Fibroblast of lung (primary cell): ENCODE measurements at places on chromosomes 1 and 21. TPM values are rescaled to one million over a fixed set of nuclear protein-coding genes. Genes with fewer than 3 reads are reported as not detected.

DNA sequence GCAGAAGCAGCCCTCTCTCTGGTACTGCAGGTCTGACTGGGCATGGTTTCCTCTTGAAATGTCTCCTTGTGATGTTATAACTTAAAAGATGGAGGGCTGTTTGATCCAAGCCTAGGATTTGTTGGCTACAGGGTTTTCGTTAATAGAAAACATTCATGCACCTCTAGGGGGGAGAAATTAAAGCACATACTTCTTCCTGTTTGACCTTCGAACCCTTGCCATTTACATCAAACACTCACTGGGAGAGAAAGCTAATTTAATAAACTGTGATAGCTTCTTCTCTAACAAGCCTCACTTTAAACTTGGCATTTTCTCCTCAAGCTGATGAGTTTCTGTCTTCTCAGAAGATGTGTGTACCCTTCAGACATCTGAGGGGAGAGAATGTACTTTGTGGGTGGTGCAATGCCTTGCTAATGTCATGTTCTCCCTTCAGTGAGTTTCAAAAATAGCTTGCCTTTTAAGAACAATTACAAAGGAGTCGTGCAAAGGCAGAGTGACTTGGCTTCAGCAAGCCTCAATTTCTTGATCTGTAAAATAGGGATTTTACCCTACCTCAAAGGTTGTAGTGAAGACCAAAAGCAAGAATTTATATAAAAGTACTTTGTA lies 20.4 kb downstream of the CACHD1 start:
- H3K27me3 ChIP-seq = no peaks in the 10 kb centered on the region
- no peak overlapping the region for H3K4me3 ChIP-seq
- no peak overlapping the region for H3K27ac ChIP-seq
- no peak for DNase-seq
- no peaks in the 10 kb centered on the region for H3K4me1 ChIP-seq
- H3K36me3 ChIP-seq = no peaks in the 10 kb centered on the region

DNA sequence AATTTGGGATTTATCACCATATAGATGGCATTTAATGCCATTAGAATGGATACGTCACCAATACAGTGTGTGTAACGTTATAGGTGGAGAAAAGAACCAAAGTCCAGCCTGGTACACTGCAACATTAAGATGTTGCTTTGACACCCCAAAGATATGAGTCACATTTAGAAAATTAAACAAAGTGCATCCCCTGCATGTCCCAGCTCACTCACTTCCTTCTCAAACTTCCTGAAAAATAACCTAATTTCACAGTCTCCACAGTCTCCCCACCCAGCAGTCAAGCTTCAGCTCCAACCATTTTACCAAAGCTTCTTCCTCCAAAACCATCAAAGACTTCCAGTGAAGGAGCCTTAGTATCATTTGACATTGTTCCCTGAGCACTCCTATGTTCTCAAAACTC lies 111.9 kb downstream of the OMA1 start:
- peaks cover 3% of the 10 kb centered on the region for H3K4me1 ChIP-seq
- no peaks in the 10 kb centered on the region for H3K36me3 ChIP-seq
- no peaks in the 10 kb centered on the region for H3K27me3 ChIP-seq
- no peak overlapping the region for H3K4me3 ChIP-seq

DNA sequence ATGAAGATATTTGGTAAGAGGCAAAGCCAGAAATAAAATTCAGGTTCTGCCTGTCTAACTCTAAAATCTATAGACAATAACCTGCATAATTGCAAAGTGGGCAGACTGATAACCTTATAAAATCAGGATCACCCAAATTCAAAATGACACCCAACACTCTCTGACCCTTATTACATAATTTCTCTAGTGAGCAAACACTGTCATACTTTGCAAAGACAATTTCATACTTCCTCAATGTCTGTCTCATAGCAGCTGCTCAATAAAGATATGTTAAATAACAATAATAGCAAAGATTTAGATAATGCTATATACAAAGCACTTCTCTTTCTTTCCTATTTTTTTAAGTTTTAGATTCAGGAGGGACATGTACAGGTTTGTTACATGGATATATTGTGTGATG lies 118.5 kb downstream of the UCHL5 start:
- no peaks in the 10 kb centered on the region for H3K27me3 ChIP-seq
- no peak overlapping the region for H3K4me3 ChIP-seq
- no peaks in the 10 kb centered on the region for H3K4me1 ChIP-seq
- no peaks in the 10 kb centered on the region for H3K36me3 ChIP-seq
- DNase-seq = no peak

- DNase-seq = no peak
- H3K4me3 ChIP-seq = no peak overlapping the region
- peaks cover 41% of the 10 kb centered on the region for H3K27me3 ChIP-seq
- no peaks in the 10 kb centered on the region for H3K36me3 ChIP-seq
- peaks cover 2% of the 10 kb centered on the region for H3K4me1 ChIP-seq
- H3K27ac ChIP-seq = no peak overlapping the region
These were observed 18.3 kb downstream of the BTG2 start for GRCh38 chr1:203323587-203323986.

DNA sequence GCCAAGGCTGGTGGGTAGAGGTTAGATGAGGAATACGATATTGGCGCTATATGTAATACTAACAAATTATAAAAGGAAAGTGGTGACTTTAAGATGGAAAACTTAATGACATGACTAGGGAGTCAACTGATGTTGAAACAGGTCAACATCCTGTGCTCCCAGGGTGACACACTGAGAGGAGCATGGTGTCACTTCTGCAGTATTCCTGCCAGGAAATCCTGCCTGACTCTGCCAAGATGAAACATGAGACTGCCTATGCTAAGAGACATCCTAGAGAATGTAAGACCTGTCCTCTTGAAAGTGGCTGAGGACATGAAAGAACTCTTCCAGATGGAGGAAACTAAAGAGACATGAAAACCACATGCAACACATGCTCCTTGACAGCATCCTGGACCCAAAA lies 65.0 kb upstream of the KCND3 start:
- no peak overlapping the region for H3K27ac ChIP-seq
- no peaks in the 10 kb centered on the region for H3K36me3 ChIP-seq
- H3K4me1 ChIP-seq = no peaks in the 10 kb centered on the region
- no peaks in the 10 kb centered on the region for H3K27me3 ChIP-seq
- no peak overlapping the region for H3K4me3 ChIP-seq

GRCh38 chr21:45522986-45523385 lies 19.3 kb downstream of the SLC19A1 start:
- no peak for DNase-seq
- H3K27ac ChIP-seq = no peak overlapping the region
- no peak overlapping the region for H3K4me3 ChIP-seq
- H3K27me3 ChIP-seq = no peaks in the 10 kb centered on the region
- H3K4me1 ChIP-seq = no peaks in the 10 kb centered on the region

GRCh38 chr1:58548371-58548770 lies 1.8 kb upstream of the OMA1 start:
- no peaks in the 10 kb centered on the region for H3K36me3 ChIP-seq
- H3K27me3 ChIP-seq = peaks cover 2% of the 10 kb centered on the region
- H3K4me3 ChIP-seq = no peak overlapping the region
- no peak for DNase-seq
- H3K4me1 ChIP-seq = no peaks in the 10 kb centered on the region

DNA sequence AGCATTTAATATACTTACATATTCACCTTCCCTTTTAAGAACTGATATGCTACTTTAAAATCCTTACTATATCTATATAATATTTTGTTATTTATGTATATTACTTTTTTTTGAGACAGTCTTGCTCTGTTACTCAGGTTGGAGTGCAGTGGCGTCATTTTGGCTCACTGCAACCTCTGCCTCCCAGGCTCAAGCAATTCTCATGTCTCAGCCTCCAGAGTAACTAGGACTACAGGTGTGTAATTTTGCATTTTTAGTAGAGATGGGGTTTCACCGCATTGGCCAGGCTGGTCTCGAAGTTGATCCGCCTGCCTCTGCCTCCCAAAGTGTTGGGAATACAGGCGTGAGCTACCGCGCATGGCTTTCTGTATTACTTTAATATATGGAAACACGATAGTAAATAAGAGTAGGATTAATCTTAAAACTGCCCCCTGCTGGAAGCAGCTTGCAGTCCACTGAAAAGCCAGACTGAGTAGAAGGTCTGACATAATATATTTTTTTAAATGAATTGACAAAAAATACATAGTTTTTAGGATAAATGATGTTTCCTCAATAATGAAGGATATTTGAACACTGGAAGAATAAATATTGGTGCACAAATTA lies 24.4 kb downstream of the RCAN3 start:
- DNase-seq = peak; percentile 38
- no peaks in the 10 kb centered on the region for H3K27me3 ChIP-seq
- no peaks in the 10 kb centered on the region for H3K4me1 ChIP-seq

- no peak for DNase-seq
- H3K36me3 ChIP-seq = no peaks in the 10 kb centered on the region
- H3K27me3 ChIP-seq = peaks cover 37% of the 10 kb centered on the region
- no peak overlapping the region for H3K27ac ChIP-seq
These were observed 2.4 kb upstream of the WNT3A start for GRCh38 chr1:228004331-228004855.

GRCh38 chr1:111512132-111512889 lies 8.9 kb upstream of the ADORA3 start:
- no peaks in the 10 kb centered on the region for H3K27me3 ChIP-seq
- peaks cover 9% of the 10 kb centered on the region for H3K4me1 ChIP-seq
- no peak for DNase-seq
- no peak overlapping the region for H3K4me3 ChIP-seq

GRCh38 chr1:180603223-180603849 lies 28.5 kb upstream of the XPR1 start:
- no peak for DNase-seq
- no peaks in the 10 kb centered on the region for H3K4me1 ChIP-seq
- H3K27ac ChIP-seq = no peak overlapping the region
- no peaks in the 10 kb centered on the region for H3K27me3 ChIP-seq
- no peak overlapping the region for H3K4me3 ChIP-seq
- no peaks in the 10 kb centered on the region for H3K36me3 ChIP-seq

GRCh38 chr21:41932191-41932575 lies 21.6 kb downstream of the C2CD2 start:
- H3K4me1 ChIP-seq = peaks cover 14% of the 10 kb centered on the region
- H3K27ac ChIP-seq = peak overlapping the region; percentile 78
- H3K36me3 ChIP-seq = no peaks in the 10 kb centered on the region

The ELF3 gene
- total RNA-seq = 0.17 TPM in 1 of 2 replicates, not detected in the other

The IARS2 gene
- total RNA-seq = 88.9 and 99.1 TPM in 2 replicates

The ANGPTL3 gene
- total RNA-seq = not detected in 2 replicates

The RGS7 gene
- 0.51 and 3.6 TPM in 2 replicates for total RNA-seq

The ADORA3 gene
- not detected in 2 replicates for total RNA-seq

The NDUFV3 gene
- 37.7 and 43.7 TPM in 2 replicates for total RNA-seq

The C4BPA gene
- total RNA-seq = not detected in 2 replicates

The AGO3 gene
- total RNA-seq = 7.4 and 12.9 TPM in 2 replicates

The CCDC17 gene
- total RNA-seq = 0.51 and 0.99 TPM in 2 replicates
